ENCODE measurements at places on chromosomes 4 and X. TPM values are rescaled to one million over a fixed set of nuclear protein-coding genes. Genes with fewer than 3 reads are reported as not detected.

DNA sequence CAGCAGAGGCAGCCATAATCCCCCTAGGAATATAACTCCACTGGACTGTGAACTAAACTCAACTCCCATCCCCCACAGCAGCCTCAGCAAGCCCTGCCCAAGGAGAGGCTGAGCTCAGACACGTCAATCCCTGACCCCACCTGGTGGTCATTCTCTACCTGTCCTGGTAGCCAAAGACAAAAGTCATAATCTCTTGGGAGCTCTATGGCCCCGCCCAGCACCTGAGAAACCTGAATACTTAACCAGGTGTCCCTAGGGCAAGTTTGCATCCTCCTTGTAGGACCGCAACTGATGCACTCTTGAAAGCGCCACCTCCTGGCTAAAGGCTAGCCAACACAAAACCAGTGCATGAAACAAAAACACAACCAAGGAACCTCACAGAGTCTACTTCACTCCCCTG, 18.4 kb downstream of the CT47B1 start:
- DNase-seq: no peak

DNA sequence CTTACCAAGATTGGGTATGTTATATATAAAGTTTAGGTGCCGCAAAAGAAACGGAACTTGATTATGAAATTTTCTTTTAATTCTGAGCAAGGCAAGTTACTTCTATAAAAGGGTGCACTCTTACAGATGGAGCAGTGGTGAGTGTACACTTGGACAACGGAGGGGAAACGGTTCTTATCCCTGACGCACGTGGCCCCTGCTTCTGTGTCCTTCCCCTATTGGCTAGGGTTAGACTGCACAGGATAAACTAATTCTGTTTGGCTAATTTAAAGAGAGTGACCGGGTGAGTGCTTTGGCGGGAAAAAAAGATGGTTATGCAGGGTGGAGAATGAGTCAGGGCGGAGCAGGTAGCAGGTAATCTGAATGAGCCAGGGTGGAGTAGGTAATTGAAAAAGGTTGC, 149.5 kb downstream of the GC start:
- no peak for DNase-seq

DNA sequence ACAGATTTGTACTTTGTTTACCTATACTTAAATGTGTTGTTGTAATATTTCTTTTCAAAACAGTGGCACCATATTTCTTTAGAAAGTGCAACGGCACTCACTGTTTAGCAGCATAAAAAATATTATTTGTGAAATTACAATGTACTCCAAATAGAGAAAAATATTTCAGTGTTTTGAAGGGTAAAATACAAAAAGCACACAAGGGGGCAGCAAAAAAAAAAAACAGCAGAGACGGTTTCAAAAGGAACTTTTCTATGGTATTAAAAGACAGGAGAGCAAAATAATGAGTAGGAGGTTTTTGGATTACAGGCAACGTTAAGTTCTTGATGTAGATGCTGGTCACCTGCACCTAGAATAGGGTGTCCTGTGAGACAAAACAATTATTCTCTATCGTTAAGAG, 2.0 kb downstream of the NUDT11 start:
- DNase-seq: no peak

- no peak for DNase-seq
Measured at GRCh38 chrX:139560221-139560620, 29.7 kb downstream of the F9 start.

- no peak for DNase-seq
Measured at GRCh38 chr4:124529131-124529530, 183.4 kb downstream of the ANKRD50 start.

Gene MOB1B
- total RNA-seq: 15.1 TPM

Gene EREG
- not detected for total RNA-seq

Gene FATE1
- total RNA-seq: not detected

Gene SSX3
- total RNA-seq: not detected

Gene BTC
- 0.13 TPM for total RNA-seq

Gene CSAG1
- total RNA-seq: not detected
